Activated CD4-positive, alpha-beta T cell treated with anti-CD3 and anti-CD28 coated beads, Interleukin-2, amount 50 U/mL, for 4 hours (primary cell): ENCODE measurements at places on chromosomes 3 and 15.

- no peak for DNase-seq
Measured at GRCh38 chr3:51799879-51800749, 21.1 kb upstream of the IQCF6 start.

- no peak for DNase-seq
Measured at GRCh38 chr3:190053919-190054672, 66.6 kb downstream of the P3H2 start.

DNA sequence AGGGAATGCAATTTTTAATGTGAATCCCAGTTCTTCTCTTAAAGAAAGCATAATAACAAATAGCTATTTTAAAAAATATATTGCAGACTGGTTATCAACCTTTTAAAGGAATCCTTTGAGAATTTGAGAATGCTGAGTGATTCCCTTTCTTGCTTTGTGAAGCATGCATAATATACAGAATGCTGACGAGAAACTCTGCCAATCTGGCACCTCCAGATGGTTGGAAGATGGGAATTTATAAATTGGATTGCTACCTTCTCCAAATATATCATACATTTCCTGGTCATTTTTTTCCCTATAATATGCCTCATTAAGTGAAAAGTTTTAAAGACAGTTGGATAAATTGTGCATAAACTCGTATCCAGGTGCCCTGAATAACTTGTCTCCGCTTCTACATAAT lies 333.9 kb upstream of the ARPP21 start:
- DNase-seq: no peak

DNA sequence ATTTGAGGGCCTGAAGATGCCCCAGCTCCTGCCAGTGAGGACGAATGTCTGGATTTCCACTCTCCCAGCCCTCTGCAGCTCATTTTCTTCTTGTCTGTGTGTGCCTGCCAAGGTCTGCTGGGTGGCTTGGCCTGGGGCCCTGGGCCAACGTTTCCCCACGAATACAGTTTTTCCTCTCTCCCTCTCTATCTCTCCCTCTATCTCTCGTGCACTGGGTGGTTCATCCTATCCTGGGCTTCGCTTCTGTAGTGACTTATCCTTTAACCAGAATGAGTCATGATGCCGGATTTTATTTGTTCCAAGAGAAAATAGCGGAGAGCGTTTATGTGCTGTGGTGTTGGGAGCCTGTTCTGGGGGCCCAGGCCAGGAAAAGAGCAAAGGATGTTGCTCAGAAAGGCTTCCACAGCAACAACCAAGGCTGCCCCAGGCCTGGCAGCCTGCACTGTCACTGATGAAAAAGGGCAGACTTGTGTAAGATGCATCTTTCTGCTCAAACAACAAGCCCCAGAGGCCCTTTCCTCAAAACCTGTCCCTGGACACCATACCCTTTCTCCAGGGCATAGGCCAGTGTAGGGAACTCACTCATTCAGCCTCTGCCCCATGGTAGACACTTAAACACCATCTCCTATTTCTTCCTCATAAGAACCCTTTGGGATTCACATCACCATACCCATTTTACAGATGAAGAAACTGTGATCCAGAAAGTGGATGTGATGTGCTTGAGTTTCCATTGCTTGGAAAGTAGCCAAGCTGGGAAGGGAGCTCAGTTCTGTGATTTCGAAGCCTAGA lies 47.3 kb downstream of the ITGA11 start:
- no peak for DNase-seq

DNA sequence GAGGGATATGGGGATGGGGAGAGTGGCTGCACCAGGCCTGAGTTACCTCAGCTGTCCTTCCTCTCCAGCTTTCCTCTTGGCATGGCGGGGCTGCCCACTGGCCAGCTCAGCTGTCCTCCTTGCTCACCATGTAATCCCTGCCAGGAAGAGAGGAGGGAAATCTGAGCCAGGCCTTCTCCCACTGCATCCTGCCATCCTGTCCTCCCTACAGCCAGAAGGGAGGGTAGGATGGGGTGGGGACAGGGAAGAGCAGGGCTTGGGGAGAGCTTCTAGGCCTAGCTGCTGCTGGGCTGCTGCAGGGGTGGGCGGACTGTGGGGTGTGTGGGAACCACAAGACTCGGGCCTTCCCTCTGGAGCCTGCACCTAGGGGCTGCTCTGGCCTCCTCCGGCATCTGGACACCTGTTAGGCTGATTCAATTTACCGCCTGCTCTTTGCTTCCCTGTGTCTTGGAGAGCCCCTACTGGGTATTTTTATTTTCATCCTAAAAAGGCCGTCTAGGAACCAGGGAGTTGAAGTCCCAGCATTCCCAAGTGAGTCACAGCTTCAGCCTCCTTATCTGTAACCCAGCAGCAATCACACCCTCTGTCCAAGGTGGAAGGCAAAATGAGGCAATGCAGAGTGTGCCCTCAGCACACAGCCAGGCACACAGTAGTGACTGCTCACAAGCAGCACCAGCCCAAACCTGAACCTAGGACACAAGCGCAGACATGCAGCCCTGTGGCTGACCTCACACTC lies 13.1 kb upstream of the KY start:
- no peak for DNase-seq

- DNase-seq: no peak
Measured at GRCh38 chr3:108234387-108234957, 12.2 kb upstream of the IFT57 start.
